GM23248 (cell line): ENCODE measurements at places on chromosomes 16 and 17.

- peak; percentile 83 for DNase-seq
Measured at GRCh38 chr17:14672830-14673229, 371.9 kb downstream of the HS3ST3B1 start.

DNA sequence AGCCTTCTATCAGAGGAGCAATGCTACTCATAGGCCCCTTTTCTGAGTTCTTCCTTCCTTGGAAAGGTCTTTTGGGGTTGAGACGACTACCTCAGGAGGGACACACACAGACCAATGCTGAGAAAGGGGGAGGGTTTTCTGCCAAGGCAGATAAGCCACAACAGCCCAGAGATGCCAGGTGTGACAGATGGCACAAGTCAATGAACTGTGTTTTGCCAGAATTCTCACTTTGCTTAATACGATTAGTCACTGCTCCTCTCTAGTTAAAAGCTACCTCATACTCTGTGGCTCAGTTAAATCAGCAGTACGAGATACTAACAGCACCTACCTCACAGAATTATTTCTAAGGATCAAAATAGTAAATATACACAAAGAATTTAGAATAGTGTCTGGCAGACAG is 8.0 kb downstream of the BRD7 start:
- DNase-seq: peak; percentile 37

- DNase-seq: no peak
Measured at GRCh38 chr17:34997355-34997862, 17.1 kb downstream of the LIG3 start.

DNA sequence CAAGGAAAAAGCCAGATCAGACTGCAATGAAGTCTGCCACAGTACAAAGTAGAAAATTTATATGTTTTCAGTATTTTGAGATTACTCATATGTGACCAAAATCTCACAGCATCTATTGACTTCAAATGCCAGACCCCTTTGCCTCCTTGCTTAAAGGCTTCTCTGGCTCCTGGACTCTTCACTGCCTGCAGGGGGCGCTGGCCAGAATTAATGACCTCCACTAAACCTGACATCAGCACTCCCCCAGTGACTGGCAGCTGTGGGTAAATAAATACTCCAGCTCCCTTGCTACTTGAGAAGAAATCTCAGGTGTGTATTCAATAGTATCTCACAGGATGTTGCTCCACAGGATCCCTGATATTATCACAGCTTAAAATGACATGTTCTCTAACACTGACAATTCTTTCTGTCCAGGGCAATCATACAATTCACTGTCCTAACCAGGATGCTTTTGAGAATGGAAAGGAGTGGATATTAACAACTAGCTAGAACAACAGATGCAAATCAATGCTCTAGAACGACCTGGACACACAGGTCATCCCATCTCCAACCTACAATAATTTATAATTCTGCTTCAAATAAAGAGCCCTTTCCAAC is 4.0 kb downstream of the BECN1 start:
- DNase-seq: peak; percentile 82

DNA sequence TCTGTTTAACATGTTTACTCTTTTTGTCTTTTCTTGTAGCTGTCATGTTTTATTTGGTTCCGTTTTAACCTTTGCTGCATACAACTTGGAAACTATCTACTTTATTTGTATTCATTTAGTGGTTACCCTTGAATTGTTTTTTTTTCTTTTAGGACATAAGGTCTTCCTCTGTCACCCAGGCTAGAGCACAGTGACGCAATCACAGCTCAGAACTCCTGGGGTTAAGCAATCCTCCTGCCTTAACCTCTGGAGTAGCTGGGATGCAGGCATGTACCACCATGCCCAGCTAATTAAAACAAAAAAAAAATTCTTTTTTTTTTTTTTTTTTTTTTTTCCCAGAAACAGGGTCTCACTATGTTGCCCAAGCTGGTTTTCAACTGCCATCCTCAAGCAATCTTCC is 29.8 kb upstream of the USP43 start:
- DNase-seq: no peak
